ENCODE measurements at places on chromosomes 13 and 19. TPM values are rescaled to one million over a fixed set of nuclear protein-coding genes. Genes with fewer than 3 reads are reported as not detected.

DNA sequence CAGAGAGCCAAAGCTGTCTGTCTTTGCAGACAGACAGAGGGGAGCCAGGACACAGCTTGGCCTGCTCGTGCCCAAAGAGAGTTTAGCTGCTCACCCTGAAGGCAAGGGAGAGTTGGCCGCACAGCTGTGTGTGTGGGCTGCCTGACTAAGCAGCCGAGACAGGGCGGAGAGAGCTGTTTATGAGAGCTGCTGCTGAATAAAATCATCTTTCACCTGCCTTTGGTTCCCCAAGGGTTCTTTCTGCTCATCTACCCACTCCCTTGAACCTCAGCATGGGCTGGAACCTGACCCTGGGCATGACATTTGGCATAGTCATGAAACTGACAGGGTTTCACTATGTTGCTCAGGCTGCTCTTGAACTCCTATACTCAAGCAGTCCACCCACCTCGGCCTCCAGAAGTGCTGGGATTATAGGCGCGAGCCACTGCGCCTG is 98.2 kb downstream of the RBM26 start:
- H3K27me3 ChIP-seq: no peaks in the 10 kb centered on the region
- no peak overlapping the region for H3K4me3 ChIP-seq
- H3K27ac ChIP-seq: no peak overlapping the region
- no peaks in the 10 kb centered on the region for H3K4me1 ChIP-seq
- no peaks in the 10 kb centered on the region for H3K36me3 ChIP-seq

GRCh38 chr13:111460548-111461444 is 140.4 kb downstream of the TEX29 start:
- no peaks in the 10 kb centered on the region for H3K27me3 ChIP-seq
- DNase-seq: peak; percentile 15
- H3K36me3 ChIP-seq: no peaks in the 10 kb centered on the region
- no peaks in the 10 kb centered on the region for H3K4me1 ChIP-seq
- no peak overlapping the region for H3K27ac ChIP-seq

- peak; percentile 59 for DNase-seq
- H3K4me3 ChIP-seq: peak overlapping the region; percentile 5
- no peaks in the 10 kb centered on the region for H3K36me3 ChIP-seq
- no peaks in the 10 kb centered on the region for H3K27me3 ChIP-seq
- H3K27ac ChIP-seq: no peak overlapping the region
Observed at GRCh38 chr13:21478881-21479808, 20.0 kb upstream of the ZDHHC20 start.

The SELENOV gene
- not detected for total RNA-seq

The FCHO1 gene
- total RNA-seq: 1.7 TPM

The AMH gene
- total RNA-seq: 5.4 TPM

The TEX26 gene
- not detected for total RNA-seq

The IGFL1 gene
- not detected for total RNA-seq

Measured in tibial nerve (tissue), 4 donors.